ENCODE measurements at places on chromosomes 5 and 9.

- DNase-seq, result no peak
Measured at GRCh38 chr9:77469515-77470231, 178.4 kb downstream of the GNA14 start.

DNA sequence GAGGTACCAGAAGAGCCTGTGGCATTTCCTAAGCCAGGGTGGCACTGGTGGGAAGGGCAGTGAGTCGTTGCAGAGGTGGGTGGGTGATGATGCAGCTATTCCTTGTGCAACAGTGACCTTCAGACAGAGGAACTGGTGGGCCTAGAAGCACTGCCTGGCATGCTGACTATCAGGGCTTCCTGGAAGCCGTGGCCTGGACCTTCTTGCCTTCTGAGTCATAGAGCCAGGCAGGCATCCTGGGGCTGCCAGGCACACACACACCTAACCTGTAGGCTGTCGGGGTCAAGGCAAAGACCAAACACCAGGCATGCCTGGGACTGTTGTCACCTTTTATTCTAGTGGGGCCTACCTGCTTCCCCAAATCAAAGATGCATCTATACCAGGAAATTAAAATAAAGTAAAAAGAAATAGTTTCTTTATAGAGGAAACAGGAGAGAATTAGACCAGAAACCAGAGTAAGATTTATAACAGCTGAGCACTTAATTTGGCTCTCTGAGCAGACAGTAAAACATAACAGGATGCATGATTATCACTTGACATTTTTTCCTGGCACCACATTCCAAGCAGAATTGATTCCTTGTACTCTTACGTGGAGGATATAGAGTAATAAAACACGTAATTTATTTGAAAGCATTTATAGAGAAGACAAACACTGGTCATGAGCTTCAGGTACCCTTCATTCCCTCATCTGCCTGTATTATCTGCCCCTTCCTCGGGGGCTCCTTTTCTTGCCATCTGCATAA, 25.1 kb downstream of the NANS start:
- no peak for DNase-seq

- no peak for DNase-seq
Measured at GRCh38 chr5:153565822-153566221, 75.4 kb downstream of the GRIA1 start.

DNA sequence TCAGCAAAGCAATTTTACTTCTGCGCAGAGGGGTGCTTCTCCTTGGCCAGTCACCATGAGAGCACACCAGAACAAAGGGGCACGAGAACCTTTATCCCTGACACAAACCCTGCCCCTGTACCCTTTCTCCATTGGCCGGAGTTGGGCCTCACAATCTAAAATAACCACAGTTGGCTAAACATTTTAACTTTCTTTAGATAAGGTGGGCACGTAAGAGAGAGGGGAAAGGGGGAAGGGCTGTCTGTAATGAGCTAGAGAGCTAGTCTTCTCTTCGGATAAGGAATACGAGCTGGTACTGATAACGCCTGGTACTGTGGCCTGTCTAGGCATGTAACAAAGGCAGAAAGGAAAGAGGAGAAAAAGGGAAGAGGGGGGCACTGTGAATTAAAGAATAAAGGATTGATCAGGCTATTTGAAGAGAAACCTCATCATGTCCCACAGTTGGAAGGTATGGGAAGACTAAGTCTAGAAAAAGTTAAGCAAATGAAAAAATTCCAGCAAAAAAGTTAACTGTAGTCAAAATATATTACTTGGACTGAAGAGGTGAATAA, 1.8 kb upstream of the IARS1 start:
- DNase-seq, result no peak

Data from hematopoietic multipotent progenitor cell (in vitro differentiated cells).